M059J (cell line): ENCODE measurements at places on chromosomes 5 and 9. TPM values are rescaled to one million over a fixed set of nuclear protein-coding genes. Genes with fewer than 3 reads are reported as not detected.

DNA sequence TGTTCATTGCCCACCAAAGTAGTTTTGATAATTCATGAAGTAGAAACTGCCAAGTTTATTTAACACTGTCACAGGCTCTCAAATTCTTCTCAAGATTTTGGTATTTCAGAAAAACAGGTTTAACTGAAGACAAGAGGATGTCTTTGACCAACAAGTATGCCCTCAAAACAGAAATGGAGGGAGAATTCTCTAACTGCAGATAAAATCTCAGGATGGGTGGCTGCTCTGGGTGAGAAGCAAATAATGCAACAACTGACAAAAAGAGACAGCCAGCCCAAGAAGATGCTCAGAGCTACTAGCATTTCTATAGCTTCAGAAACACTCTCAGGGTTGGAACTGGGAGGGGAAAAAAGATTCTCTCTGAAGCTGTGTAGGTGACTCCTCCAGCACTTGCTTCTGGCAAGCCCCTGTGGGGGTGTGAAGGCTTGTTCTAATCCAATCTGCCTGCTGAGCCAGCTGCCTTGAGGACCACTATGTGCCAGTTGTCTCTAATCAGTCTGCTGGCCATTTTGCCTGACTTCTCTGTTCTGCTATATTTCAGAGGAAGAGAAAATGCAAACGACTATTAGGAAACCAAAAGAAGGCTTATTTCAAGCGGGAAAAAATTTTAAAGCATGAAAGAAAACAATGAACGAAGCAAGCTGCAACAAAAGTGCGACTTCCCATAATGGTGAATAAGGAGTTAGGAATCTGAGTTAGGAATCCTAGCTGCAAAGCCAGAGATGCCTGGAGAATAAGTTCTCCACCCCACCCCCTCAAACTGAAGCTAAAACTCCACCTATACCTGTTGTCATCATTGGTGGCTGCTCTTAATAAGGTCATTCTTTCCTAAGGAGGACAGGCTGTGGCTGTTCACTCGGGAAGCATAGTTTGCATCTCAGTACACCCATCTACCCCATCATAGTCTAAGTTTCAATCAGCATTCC lies 147.5 kb downstream of the GNAQ start:
- DNase-seq: peak; percentile 80

DNA sequence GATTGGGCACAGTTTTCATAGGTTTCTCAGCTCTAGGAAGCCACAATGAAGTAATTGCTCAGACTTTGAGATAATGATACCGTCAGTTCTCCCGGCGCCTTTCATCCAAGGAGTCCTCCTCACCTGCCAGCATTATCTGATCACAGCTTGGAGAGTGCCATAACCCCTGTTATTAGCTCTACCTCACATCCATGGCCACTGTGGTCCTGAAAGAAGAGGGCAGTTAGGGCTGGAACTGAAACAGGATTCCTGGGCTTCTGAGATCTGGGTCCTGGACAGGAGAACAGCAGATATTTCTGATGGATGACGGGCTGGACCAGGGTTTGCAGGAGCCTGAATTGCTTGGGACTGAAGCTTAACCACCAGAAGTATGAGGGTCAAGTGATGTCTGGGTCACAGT lies 13.5 kb downstream of the RGS3 start:
- no peak for DNase-seq

Gene CDKN2AIPNL
- 29.9 and 37.1 TPM in 2 replicates for total RNA-seq

Gene FOXI1
- not detected in 2 replicates for total RNA-seq

- DNase-seq: peak; percentile 83
These were observed 64.6 kb downstream of the SH3TC2 start for GRCh38 chr5:148998174-148998797.

Gene FUBP3
- 32.5 and 49.2 TPM in 2 replicates for total RNA-seq

Gene BARX1
- total RNA-seq: 0.69 TPM in 1 of 2 replicates, not detected in the other

Gene DAB2
- 31.7 and 45.9 TPM in 2 replicates for total RNA-seq
